ENCODE measurements at places on chromosomes 7 and 10.
A peak's percentile ranks its signal among the peaks of the same experiment; 100 is the strongest.

GRCh38 chr7:106057962-106058927 is 53.9 kb downstream of the SYPL1 start:
- DNase-seq, result peak; percentile 84

DNA sequence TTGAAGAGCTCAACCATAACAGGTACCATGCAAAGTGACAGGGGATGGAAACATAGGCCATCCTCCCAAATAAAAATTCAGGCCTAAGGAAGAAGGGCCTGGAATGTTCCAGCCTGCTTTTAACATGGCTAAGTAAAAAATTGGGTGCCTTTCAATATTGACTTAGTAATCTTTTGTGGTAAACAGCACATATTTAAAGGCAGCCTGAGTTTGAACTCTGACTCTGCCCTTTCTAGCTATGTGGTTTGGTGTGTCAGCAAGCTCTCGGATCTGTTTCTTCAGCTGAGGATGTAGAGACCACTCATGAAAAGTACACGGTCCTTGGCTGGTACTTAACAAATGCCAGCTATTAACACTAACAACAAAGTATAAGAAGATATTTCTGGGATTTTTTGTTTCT is 191.8 kb upstream of the CDCA7L start:
- DNase-seq, result no peak

DNA sequence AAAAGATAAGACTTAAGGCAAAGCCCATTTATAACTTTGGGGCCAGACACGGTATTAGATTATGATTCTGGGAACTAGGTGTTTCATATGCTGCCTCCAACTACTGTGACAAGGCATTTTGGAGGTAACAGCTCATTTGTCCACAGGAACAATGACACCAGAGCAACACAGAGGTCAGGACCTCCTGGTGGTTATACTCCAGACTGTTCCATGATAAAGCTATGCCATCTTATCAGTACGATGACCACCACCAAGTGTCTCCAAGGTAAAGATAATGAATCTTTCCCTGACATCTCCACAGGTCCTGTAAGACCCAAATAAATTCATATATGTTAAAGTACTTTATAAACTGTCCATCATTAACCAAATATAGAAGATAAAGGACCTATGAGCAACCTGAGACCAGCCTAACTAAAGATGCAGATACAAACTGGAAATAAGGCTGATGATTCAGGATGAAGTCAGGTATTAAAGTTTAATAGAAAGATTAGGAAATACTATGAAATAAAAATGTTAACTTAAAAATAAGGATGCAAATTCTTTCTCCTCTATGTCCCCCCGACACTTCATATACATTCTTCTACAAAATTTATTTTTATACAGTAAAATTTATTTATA is 26.2 kb downstream of the CUL2 start:
- DNase-seq, result no peak

GRCh38 chr7:139909379-139910050 is 80.5 kb downstream of the TBXAS1 start:
- DNase-seq, result no peak

- no peak for DNase-seq
Measured at GRCh38 chr7:114242992-114243507, 171.6 kb upstream of the FOXP2 start.

- DNase-seq, result no peak
Measured at GRCh38 chr7:93838966-93839365, 51.6 kb downstream of the TFPI2 start.

Measured in occipital lobe (tissue), 3 donors.